ENCODE measurements at places on chromosomes 2 and 18.

GRCh38 chr2:178829981-178830380 is 22.8 kb upstream of the TTN start:
- no peak for DNase-seq

DNA sequence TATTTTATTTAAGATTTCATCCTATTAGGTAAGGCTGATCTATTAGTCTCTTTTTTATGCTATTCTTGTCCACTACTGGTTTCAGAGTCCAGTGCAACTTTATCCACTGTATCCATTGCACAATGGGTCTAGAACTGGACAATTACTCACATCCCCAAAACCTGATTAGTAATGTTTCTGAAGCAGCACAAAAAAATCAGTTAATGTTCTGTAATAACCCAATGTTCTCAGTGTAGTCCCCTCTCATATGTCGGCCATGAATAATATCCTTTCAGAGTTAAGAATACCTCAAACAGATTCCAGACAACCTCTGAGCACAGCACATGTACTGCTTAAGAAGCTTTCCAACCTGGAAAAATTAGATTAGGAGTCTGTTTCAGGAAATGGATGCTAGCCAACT is 29.7 kb downstream of the MGAT4A start:
- DNase-seq, result peak; percentile 4

DNA sequence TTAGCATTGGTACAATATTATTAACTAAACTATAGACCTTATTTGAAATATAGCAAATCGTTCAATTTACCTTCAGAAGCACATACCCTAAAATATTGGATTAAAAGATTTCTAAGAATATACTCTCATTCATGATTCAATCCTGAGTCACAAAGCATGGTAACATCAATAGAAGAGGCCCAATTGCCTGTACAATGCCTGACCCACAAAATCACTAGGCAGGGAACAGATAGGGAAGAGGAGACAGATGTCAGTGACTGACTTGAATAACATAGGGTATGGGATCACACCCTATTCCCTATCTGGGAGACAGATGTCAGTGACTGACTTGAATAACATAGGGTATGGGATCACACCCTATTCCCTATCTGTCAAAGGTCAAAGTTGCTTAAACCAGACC is 611.6 kb upstream of the VRK2 start:
- DNase-seq, result no peak

DNA sequence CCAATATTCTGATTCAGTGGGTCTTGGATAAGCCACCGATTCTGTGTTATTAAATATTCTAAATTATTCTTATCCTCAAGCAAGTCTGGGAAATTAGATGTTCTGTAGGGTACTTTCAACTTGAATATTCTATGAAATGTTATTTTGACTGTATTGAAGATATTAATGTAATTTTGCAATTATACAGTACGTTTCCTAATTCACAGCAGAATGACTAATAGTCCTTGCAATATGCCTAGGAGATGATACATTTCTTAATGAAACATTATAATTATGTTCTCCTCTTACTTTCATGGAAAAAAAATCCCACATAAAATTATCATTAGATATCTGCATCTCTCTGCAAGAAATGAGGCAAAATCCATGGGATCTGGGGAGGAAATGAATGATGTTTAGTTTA is 46.2 kb upstream of the PLA2R1 start:
- DNase-seq, result no peak

- DNase-seq, result no peak
These were observed 307.7 kb downstream of the STK39 start for GRCh38 chr2:167939514-167940345.

GRCh38 chr2:1518867-1519530 is 105.7 kb downstream of the TPO start:
- no peak for DNase-seq

DNA sequence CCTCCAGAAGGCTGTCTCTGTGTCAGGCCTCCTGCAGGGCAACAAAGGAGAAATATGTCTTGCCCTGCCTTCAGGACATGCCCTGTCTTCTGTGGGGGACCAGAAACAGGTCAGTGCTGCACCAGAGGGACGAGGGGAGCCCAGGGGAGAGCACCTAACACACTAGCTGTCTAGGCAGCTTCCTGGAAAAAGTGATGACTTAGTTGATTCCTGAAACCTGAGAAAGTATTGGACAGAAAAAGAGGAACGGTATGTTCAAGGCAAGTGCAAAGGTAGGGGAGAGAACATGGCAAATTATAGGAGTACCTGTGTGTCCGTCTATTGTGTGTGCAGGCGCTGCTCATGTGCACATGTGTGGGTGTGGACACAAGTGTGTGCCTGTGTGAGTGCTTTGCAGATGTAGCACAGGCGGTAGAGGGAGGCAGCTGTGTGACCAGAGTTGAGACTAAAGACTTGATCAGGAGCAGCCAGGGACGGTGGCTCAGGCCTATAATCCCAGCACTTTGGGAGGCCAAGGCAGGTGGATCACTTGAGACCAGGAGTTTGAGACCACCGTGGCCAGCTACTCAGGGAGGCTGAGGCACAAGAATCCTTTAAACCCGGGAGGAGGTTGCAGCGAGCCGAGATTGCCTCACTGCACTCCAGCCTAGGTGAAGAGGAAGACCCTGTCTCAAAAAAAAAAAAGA is 119.5 kb downstream of the GYPC start:
- DNase-seq, result no peak

GRCh38 chr2:142285480-142285879 is 154.7 kb upstream of the LRP1B start:
- no peak for DNase-seq

GRCh38 chr2:223921204-223921603 is 23.9 kb downstream of the WDFY1 start:
- no peak for DNase-seq

DNA sequence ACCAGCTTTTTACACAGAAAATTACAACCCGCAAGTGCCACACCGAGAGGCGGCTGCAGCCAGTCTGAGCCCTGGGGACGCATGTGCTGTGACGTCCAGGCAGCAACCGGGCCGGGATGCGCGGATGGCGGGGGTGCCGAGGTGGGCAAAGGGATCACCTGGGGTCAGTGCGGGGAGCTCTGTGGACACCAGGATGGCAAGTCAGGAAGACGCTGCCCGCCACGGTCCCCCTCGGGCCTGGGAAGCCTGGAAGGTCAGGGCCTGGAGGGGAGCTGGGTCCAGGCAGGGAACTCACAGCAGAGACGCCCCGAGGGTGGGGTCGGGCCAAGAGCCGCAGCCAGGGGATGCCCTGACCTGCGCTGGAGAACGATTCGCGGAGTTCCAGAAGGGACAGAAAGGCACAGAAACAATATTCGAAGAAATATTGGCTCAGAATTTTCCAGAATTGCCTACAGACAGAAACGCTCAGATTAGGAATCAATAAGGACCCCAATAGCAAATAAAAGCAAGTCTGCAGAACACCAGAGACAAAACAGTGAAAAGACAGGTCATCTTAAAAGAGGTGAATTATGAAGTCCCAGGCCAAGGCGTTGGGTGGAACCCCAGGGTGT is 11.7 kb upstream of the KIF1A start:
- DNase-seq, result no peak

- no peak for DNase-seq
These were observed 7.5 kb upstream of the SP9 start for GRCh38 chr2:174327021-174327840.

GRCh38 chr2:120312860-120313694 is 32.9 kb upstream of the INHBB start:
- peak; percentile 58 for DNase-seq

DNA sequence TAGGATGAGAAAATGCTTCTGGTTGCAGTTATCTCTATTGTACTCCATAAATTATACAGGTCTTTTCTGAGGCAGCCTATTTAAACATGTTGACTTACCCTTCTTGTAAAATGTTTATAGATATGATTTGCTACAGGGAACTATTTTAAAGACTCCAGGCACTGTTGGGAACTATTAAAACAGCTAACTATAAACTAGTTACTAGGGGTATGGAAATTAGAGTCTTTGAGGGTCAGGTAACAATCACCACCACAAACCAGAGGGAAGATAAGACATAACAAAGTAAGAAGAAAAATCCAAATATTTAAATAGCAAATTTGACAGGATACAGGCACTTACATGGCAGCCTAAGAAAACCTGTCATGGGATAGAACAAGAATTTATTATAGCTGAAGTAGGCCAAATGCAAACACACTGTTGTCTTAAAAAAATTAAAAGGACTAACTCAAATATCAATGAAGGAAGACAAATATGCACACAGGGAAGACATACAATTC is 251.0 kb upstream of the CWC22 start:
- DNase-seq, result no peak

- DNase-seq, result no peak
These were observed 2.9 kb downstream of the NDUFV2 start for GRCh38 chr18:9105420-9105819.

GRCh38 chr18:27413495-27414401 is 228.6 kb upstream of the CHST9 start:
- DNase-seq, result peak; percentile 33

DNA sequence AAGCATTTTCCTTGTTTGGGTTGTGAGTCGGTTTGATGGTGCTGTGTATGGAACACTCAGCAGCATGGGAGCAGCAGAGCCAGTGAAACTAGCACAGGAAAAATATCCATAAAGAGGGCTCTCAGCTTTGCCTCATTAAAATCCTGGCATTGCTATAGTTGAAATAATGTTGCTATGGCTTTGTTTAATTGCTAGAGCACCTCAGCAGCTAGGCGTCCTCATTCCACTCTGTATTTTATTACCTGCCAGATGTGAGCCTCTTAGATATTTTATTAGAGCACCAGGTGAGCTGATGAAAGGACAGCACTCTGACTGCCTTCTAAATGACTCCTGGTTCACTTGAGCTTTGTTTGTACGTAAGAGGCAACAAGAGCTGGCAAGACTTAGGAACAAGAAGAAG is 232.4 kb downstream of the MTX2 start:
- no peak for DNase-seq

- no peak for DNase-seq
These were observed 47.3 kb upstream of the PUM2 start for GRCh38 chr2:20397811-20398447.

GRCh38 chr2:106944215-106944614 is 58.2 kb upstream of the ST6GAL2 start:
- DNase-seq, result no peak

GRCh38 chr2:9375857-9376428 is 47.4 kb downstream of the ITGB1BP1 start:
- DNase-seq, result no peak

DNA sequence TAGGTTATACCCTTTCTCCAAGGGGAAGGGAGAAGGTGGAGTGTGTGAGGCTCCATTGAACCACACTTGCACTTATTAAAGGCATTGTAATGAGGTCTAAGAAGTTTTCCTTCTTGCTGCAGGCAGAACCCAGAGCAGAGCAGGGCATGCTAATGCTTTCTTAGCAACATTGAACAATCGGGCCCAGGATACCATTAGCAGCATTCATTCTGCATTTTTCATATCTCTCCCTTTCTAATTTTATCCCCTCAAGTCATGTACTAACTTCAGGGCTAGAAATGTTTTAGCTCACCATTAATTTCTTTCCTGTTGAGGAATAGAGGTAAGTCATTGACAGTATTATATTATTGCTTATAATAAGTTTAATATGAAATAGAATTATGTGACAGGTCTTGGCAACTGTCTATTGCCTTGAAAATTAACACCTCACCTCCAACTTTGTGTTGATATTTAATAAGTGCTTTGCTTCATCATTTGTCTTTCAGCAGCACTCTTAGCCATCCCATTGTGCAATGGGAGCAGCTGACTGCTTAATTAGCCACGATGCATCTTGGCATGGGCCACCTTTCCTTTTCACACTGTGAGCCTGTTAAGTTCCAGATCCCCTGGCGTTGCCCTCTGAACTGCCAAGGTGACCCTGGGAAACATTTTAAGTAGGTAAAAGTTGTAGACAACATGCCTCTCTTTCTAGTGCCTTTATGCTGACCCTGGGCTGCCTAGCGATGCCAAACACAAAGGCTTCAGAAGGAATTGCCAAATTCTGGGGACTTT is 300.8 kb upstream of the MEX3C start:
- no peak for DNase-seq

GRCh38 chr2:9332853-9333245 is 90.5 kb downstream of the ITGB1BP1 start:
- no peak for DNase-seq

GRCh38 chr18:42289526-42289925 is 334.5 kb downstream of the PIK3C3 start:
- DNase-seq, result no peak

GRCh38 chr18:41036346-41036745 is 918.7 kb upstream of the PIK3C3 start:
- DNase-seq, result no peak

- DNase-seq, result no peak
These were observed 777.6 kb upstream of the FANCL start for GRCh38 chr2:59018737-59019136.

DNA sequence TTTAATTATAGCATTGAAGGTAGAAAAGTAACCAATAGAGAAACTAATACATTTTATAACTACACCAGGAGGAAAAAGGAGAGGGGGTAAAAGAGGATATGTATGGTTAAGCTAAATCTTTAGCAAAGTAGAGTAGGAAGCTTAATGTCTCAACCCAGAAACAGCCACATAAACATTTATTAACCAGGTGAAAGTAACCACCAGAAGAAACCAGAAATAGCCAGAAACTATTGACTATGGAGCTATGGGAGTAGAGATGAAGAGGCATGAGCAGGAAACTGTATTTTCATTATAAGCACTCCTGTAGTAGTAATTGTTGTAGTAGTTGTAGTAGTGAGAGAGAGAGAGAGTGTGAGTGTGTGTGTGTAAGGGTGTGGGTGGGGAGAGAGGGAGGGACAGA is 617.5 kb upstream of the CHAC2 start:
- no peak for DNase-seq

DNA sequence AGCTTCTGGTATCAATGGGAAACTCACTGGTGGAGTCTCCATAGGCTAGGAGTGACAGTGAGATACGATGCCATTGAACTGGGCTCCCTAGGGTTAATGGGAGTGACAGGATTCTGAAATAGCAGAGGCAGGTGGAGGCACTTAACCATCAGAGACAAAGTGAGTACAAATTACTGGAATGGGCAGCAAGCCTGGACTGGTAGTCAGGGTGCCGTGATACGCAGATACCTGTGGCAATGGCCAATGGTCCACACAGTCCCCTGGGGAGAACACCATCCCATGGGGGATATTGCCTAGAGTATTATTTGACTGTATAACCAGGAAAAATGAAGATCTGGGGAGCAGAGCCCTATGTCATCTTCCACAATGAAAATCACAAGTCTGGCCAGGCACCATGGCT is 17.3 kb downstream of the CHCHD5 start:
- no peak for DNase-seq

DNA sequence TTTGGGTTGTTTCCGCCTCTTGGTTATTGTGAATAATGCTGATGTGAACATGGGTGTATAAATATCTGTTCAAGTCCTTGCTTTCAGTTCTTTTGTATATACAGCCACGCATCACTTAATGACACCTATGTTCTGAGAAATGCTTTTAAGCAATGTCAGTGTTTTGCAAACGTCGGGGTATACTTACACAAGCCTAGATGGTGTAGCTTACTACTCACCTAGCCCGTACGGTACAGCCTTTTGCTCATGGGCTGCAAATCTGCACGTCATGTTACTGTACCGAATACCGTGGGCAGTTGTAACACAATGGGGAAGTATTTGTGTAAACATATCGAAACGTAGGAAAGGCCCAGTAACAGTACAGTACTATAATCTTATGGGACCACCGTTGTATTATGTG is 12.4 kb downstream of the RALB start:
- DNase-seq, result no peak

All from fibroblast of the conjunctiva (primary cell).